ENCODE measurements at places on chromosomes 11 and 22.

GRCh38 chr11:121652971-121653370 lies 200.2 kb upstream of the SORL1-AS1 start:
- DNase-seq: no peak

DNA sequence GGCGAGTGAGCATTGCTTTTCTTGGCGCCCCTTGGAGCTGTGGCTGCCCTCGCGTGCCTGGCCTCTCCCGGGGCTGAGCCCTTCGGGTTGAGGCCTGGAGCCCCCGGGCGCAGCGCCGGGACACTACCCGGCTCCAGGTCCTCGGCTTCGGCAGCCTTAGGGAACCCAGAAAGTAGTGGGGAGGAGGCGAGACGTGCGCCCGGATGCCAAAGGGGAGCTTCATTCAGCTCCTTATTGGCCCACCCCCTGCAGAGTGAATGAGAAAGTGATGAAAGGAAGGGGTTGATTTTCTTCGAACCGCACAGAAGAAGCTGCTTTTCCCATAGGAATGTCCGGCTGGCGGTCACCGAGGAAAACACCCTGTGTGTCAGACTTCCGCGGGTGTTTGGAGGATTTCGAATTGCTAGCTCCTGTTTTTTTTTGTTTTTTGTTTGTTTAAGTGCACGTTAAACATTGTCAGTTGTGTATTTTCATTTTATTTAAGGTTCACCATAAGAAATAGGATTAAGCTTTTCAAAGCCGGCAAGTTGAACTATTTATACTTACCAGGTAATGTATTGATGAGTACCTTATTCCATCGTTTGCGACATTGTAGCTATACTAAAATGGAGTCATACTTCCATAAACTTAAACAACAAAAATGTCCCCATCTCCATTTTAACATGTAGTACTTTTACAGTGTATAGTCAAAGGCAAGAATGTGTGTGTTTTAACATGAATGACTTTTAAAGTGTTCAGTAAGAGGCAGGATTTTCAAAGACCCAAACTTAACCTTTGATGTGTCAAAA lies 841 bp upstream of the EIF4G2 start:
- peak; percentile 52 for DNase-seq

- peak; percentile 24 for DNase-seq
Observed at GRCh38 chr22:38843657-38844314, at the start of gene NPTXR. Gene NPTXR, minus strand, starts transcription at chr22:38844028.

DNA sequence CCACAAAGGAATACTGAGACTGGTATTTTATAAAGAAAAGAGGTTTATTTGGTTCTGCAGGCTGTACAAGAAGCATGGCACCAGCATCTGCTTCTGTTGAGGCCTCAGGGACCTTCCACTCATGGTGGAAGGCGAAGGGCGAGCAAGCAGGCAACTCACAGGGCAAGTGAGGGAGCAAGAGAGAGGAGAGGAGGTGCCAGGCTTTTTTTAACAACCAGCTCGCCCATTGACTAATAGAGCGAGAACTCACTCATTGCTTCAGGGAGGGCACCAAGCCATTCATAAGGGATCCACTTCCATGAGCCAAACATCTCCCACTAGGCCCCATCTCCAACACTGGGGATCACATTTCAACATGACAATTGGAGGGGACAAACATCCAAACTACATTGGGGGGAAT lies 1.2 kb downstream of the PTS start:
- no peak for DNase-seq

DNA sequence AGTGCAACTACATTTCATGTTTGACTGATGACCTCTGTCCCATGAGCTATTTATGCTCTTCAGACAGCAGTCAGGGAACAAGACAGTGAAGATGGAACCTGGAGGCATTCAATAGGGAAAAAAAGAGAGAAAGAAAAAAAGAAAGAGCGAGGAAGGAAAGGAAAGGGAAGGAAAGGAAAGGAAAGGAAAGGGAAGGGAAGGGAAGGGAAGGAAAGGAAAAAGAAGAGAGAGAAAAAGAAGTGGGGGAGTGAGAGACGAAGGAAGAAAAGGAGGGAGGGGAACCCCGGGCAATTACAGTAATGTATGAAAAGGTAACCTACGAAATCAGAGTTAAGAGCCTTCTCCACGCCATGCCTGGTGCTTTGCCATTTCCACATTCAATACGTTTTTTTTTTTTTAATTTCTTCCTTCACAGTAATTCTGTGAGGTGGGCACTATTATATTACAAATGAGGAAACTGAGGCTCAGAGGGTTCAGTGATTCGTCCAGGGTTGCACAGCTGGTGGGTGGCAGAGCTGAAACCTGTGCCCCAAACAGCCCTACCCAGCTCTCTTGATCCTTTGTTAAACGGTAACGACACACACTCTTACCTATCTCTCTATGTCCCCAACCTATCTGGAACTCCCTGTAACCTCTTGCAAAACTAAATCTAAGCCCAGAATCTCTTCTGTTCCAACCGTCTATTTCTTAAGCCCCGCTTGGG lies 39.3 kb downstream of the ETS1 start:
- DNase-seq: no peak

GRCh38 chr11:134686460-134687061 lies 274.5 kb upstream of the B3GAT1 start:
- no peak for DNase-seq

- no peak for DNase-seq
Observed at GRCh38 chr11:84549217-84549616, 1077.9 kb downstream of the DLG2 start.

GRCh38 chr22:47195484-47196165 lies 433.2 kb downstream of the TBC1D22A start:
- DNase-seq: no peak

GRCh38 chr11:125763483-125763882 lies 15.1 kb downstream of the PATE2 start:
- no peak for DNase-seq

- DNase-seq: peak; percentile 85
Observed at GRCh38 chr11:61679893-61680621, at the start of gene DAGLA. Gene DAGLA, plus strand, starts transcription at chr11:61680391. Its CDS starts 39,765 bp downstream, at chr11:61720156.

DNA sequence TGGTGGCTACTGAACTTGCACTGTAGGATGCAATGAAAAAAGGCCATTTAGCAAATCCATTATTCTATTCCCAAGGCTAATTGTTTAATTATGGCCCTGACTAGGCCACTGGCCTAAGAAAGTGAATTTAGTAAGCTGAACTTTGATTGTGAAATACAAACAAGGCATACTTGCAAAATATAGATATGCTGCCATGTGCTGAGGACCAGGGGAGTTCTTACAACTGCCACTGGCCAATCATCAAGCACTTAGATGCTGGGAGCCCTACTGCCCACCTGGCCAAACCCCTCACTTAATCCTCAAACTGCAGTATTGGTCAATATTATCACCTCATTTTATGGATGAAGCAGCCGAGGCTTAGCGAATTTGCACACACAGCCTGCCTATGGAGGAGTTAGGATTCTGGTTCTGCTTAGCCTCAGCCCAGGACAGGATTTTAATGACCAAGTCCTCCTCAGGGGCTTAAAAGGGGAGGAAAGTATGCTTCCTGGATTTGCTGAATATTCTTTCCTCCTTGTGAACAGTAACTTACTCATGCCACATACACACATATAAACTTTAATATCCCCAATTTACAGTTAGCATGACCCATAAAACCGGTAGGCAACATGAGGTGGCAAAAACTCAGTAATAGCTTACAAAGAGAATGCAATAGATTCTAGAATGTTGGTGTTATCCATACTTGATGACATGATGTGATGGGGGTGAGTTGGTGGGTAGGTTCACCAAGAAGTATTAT lies 39.3 kb downstream of the CD44 start:
- DNase-seq: no peak

GRCh38 chr11:14232652-14233051 lies 126.3 kb downstream of the RRAS2 start:
- no peak for DNase-seq

DNA sequence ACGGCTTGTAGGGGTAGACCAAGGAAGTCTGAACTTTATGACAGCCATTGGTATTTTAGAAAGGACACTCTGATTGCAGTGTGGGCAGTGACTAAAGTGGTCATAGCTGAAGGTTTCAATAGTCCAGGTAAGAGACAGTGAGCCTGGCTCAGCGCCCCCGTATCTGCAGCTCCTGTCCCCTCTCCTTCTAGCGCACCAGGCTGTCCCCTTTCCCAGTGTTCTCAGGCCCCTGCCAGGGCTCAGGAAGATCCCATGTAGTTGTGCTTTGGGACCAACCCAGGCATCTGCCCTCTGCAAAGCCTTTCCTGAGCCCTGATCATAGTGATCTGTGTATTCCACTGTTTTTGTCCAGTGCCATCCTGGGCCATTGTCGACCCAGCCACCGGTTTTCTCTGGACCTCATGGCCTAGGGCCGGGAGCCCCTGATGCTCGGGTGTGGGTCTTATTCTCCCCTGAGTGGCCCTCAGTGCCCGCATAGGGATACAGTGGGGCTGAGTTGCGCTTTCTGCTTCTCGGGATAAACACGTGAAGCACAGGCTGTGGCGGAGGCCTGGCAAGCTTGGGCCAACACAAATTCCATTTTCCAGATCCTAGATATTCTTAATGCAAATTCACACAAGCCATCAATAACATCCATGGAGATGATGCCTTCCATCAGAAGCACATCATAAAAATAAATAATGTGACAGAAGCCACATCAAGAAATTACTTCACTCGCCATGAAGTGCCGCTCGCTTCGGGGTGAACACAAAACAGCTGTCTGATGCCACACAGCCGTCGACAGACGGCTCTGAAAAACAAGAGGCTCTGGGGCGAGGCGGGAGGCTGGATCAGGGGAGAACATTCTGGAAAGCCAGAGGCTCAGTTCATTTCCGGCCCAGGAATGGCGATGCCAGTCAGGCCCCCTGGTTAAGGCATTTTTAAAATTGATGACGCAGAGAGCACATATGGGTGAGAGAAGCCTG lies 805.0 kb downstream of the TBC1D22A start:
- DNase-seq: no peak

- DNase-seq: no peak
Observed at GRCh38 chr11:116168459-116168787, 604.4 kb downstream of the BUD13 start.

DNA sequence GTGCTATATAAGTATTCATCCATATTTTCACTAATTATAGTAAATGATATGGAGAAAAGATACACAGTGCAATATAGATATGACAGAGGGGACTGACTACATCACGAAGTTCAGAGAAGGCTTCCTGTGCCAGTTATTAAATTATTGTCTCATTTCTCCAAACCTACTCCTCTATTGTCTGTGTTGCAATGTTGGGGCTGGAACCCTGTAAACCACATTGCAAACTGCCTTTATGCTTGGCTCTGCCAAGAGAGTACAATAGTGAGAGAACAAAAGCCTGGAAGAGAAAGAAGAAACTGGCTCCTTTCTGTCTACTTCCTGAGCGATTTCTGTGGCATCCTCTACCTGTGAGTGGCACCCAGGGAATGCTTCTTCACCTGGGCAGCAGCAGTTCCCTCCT lies 46.4 kb downstream of the ME3 start:
- no peak for DNase-seq

DNA sequence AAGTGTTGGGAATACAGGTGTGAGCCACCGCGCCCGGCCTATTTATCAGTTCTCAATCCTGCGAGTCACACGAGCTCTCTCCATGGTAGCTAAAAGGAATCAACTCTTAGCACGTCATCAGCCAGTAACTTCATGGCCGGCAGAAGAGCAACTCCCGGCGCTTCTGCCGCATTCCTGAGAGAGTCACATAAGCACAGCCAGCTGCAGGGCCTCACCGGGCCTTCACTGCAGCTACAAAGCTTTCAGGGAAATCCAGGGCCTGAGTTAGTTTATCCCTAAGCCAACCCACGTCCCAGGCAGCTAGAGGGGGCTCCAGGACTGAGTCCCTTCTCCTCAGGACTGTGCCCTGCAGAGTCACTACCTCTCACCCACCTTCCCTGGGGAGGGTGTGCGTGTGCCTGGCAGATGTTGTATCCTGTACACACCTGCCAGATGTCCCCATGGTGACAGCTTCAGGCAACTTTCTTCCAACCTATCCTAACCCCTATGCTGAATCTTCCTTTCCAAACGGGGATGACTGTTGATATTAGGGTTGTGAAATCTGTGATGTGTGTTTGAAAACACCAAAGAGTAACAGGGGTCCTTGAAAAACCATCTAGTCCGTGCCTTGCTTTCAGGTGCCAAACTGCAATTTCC lies 45.9 kb upstream of the ARFGAP3 start:
- no peak for DNase-seq

DNA sequence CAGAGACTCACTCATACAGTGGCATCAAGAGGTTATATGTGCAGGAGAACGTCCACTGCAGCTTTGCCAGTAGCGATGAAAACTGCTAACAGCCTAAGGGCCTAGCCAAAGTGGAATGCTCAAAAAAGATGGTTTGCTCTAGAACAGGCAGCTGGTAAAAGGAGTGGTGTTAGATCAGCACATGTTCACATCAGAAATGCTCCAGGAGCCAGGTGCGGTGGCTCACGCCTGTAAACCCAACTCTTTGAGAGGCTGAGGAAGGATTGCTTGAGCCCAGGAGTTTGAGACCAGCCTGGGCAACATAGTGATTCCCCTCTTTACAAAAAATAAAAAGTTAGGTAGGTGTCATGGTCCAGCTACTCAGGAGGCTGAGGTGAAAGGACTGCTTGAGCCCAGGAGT lies 10.3 kb upstream of the TFIP11 start:
- DNase-seq: no peak

GRCh38 chr11:65592858-65593517 lies 2.6 kb downstream of the KCNK7 start:
- DNase-seq: no peak

GRCh38 chr11:3215346-3216026 lies 3.1 kb downstream of the MRGPRG start:
- DNase-seq: no peak

- DNase-seq: no peak
Observed at GRCh38 chr11:102791271-102792036, 6.5 kb downstream of the MMP1 start.

GRCh38 chr22:46281866-46282678 lies 14.3 kb downstream of the TTC38 start:
- no peak for DNase-seq

DNA sequence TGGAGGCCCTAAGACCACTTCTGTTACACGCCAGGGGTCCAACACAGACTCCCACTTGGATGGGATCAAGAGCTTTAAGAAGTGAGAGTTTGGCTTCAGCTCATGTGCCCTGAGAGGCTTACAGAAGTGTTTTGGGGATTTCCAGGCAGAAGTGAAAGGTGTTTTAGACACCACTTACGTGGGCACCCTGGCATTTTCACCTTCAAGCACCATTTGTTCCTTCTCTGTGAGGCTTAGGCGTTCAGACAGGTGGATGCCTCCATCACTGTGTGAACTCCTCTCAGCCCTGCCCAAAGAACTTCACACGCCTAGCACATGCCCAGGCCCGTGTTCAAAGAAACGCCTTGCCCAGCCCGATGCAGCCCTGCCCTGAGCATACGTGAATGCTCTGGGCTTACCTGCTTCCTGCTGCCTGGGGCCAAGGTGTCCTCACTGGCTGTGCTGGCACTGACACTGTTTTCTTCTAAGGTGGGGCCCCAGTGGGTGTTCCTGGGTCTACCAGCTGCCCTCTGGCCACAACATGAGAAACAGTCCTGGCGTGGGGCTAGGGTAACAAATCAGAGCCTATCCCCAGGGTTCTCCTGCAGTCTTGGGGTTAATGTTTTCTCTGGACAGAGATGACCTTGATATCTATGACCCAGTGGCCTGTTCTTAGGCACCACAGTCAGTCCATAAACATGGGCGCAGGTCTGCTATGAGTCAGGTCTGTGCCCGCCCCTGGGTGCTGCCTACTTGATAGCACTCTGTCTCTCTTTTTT lies 34.0 kb downstream of the AMPD3 start:
- no peak for DNase-seq
